Smooth muscle cell of the brain vasculature (primary cell): ENCODE measurements at places on chromosomes 4 and X.
A peak's percentile ranks its signal among the peaks of the same experiment; 100 is the strongest.

DNA sequence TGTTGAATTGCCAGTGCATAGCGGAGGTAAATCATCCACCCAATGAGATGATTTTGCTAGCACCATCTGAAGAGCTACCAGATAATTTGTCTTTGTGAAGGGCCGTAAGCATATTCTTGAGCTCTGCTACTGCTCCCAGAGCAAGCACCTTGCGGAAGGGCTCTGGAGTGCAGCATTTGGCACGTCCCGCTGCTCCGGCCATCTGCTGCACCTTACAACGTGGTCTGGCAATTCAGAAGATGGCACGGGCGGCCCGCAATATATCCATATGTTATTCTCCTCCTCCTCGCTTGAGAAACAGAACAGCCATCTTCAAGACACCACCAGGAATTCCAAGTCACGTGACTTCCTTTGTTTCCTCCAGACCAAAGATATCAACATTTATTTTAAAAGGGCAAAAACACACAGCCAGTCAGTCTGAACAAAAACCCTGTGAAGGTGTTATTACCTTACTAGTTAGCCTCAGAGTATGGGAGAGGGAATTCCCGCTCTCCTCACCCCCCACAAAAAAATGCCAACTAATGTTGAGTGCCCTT is 1095.7 kb upstream of the TENM3 start:
- no peak for DNase-seq

DNA sequence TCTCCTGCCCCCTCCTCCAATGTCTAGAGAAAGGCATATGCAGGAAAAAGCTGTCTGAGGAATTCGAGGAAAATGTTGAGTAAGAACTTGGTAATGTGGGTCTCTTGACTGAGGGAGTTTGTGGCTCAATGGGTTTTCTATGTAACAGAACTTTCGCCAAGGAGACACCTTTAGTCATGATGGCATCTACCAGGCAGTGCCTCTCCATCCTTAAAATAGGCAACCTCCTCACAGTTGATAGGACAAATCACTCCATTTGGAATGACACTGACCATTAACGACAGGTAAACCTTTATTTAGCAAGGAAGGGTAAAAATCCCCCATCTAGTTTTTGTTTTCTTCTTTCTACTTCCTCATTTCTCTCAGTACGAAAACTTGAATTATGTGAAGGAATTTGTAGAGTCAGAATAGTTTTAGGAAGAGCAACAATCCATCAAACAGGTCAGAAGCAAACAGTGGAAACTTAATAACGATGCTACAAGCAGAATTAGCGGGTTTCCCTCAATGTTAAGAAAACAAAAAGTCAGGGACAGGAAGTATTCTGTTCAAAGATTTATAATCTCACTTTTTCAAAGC is 2.7 kb downstream of the GSX2 start:
- no peak for DNase-seq

DNA sequence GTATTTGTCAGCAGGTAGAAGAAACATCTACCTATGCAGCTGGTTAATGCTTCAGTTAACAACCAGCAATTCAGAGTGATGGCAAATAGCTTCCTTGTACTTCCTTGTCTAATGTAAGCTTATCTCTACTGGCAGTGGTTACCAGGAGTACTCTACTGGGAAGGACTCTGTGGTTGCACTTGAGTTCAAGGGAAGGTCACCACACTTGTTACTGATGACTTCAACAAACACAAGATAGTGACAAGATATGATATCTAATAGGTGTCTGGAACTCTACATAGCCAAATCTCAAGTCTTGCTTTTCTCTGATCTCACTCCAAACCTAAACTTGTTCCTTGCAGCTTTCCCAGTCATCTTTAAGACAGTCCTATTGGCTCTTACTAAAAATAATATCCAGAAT is 1644.9 kb upstream of the TENM3 start:
- DNase-seq, result no peak

GRCh38 chr4:30714408-30715031 is 5.6 kb upstream of the PCDH7 start:
- DNase-seq, result no peak

DNA sequence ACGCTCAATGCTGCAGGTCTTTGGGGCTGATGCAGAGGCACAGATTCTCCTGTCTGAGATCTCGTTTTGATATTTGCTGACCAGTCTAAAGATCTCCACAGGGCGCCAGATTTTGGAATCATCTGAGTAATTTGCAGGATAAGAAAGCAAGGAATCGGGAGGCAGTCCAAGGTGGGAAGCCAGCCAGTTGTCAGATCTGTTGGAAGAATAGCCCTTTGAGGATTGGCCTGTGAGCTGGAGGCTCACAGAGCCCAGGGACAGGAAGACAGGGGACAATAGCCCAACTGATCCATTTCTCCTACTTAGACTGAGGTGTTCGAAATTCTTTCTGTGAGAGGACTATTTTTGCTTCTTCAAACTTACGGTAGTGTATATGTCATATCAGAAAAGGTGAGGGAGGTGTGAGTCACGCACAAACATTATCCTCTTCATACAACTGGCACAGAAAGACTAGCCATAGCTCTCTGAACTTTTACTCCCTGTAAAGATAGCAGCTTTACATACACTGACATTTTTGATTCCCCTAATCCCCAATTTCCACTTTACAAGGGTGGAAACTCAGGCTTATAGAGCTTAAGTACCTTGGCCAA is 8.8 kb downstream of the DIPK2B start:
- DNase-seq, result no peak

DNA sequence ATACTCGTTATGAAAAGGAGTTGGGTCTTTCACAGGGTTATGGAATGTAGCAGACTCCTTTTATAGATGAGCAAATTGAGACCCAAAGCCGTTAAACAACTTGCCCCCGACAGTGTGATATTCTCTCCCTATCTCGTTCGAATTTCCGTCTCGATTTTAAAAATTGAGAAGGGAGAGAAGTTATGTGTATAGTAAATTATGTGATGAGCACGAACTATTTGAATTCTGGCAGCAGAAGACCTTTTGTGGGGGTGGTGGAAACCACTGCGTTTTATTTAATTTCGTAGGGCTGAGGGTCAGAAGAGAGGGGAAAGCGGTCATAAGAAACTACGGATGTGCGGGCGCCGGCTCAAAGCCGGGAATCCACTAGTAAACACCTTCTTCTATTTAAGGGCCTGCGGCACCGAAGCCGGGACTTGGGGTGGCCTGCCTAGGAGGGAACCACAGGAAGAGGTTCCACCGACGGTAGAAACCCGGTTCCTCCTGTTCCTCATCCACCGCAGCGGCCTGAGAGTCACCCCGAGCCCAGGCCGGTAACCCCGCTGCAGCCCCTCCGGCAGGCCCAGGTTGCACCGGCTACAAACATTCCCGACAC is 1.5 kb upstream of the DDX3X start:
- DNase-seq, result no peak

DNA sequence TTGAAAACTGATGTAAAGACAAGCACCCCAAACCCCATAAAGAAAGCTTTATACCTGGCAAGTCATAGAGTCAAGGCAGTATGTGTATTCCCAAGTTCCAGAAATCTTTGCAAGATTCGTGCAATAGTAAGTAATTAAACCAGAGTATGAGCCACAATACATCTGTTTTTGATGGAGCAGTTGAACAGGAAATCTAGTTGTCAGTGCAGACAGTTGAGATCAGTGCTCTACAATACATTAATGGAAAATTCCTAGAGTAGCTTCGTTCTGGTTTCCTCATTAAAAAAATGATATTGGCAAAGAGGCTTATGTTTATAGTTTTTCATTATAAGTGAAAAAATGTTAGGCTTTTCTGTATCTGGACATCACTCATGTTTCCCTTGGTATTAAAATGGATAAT is 575.3 kb downstream of the TRIML1 start:
- DNase-seq, result no peak

DNA sequence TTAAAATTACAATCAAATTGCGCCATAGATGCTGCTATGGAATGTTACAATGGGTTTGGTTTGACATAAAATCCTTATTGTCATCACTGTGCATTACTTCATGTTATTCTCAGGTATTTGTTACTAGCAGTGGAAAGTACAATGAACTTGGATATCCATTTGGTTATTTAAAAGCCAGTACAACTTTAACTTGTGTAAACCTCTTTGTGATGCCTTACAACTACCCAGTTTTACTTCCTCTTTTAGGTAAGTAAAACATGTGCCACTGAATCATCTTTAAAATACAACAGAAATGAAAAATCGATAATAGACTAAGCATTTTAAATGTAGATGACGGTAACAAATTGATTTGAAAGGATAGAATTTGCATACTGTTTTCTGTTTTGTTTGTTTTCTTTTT is 35.6 kb downstream of the INTS6L start:
- no peak for DNase-seq

- DNase-seq, result no peak
Measured at GRCh38 chr4:38236003-38236402, 275.8 kb downstream of the PTTG2 start.

DNA sequence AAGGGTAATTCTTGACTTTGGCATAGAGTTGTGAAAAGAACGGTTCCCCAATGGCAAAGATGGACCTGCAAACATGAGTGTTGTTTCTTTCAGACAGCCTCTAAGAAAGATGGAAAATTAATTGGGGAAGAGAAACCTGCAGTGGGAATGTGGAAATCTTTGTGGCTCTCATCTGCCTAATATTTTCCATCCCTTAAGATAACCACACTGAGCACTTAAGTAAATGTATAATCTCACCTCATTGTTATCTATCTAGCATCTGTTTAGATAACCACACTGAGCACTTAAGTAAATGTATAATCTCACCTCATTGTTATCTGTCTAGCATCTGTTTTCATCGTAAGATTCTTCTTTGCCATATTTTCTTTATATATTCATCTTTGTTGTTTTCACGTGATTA is 149.3 kb downstream of the NWD2 start:
- DNase-seq, result no peak

DNA sequence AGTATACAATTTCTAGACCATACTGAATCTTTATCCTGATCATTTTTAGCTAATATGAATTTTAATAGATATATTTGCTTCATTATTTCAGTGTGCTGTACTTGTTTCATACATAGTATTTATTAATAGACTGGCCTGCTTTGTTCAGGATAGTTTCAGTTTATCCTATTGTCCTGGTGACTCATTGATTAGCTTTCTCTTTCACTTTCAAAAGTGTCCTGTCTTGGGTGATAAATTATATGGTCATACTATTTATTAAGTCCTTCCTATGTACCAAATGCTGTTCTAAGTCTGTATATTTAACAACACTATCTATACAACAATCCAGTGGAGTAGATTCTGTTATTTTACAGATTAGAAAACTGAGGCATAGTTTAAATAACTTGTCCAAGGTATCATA is 153.8 kb upstream of the RAPGEF2 start:
- DNase-seq, result peak; percentile 13

GRCh38 chr4:122666527-122667245 is 45.8 kb upstream of the IL21 start:
- peak; percentile 35 for DNase-seq

GRCh38 chr4:156378033-156378665 is 424.5 kb upstream of the CTSO start:
- DNase-seq, result no peak

GRCh38 chr4:53348046-53348445 is 17.8 kb downstream of the SCFD2 start:
- DNase-seq, result no peak

- no peak for DNase-seq
Measured at GRCh38 chr4:47374477-47374876, 89.0 kb downstream of the COMMD8 start.

DNA sequence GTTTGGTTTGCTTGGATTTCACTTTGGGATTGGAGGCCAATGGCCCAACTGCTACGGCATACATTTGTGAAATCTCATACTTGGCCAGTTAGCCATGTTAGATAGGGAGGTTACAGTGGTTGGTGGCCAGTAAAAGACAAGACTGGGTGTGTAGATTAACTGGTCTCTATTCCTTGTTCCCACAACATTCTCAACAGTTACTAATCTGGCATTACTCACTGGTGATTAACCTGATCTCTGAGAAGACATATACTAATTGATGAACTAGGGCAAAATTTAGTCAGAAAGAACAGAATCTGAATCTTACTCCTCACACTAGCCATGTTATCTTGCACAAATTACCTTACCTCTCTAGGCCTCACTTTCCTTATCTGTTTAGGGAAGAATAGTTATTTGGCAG is 33.4 kb downstream of the GATB start:
- no peak for DNase-seq
